Activated T-cell treated with anti-CD3 and anti-CD28 coated beads, Interleukin-2, amount 50 U/mL, for 24 hours (primary cell): ENCODE measurements at places on chromosomes 4 and X.

GRCh38 chr4:107793996-107794395, 30.7 kb upstream of the SGMS2 start:
- no peak for DNase-seq

GRCh38 chrX:47230136-47230868, 2.5 kb upstream of the USP11 start:
- DNase-seq: peak; percentile 18

GRCh38 chr4:14897217-14897616, 105.1 kb upstream of the CPEB2 start:
- no peak for DNase-seq

GRCh38 chr4:151804821-151805220, 44.0 kb upstream of the GATB start:
- DNase-seq: no peak

GRCh38 chr4:105895583-105896460, 551 bp downstream of the NPNT start:
- DNase-seq: peak; percentile 31

DNA sequence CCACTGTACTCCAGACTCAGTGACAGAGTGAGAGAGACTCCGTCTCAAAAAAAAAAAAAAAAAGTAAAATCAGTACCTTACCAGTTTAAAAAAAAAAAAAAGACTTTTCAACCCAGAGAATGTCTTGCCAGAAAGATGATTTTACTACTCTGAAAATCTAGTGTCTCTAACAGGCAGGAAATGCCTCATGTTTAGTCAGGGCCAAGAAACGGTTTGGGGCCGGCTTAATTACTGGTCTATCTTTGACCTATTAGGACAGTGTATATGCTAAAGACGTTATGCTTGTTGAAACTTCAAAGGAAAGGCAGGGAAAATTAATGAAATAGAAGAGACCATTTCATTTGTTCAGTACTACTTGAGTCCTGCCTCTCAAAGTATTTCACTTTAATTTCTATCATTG, 9.9 kb downstream of the BEND4 start:
- DNase-seq: no peak

GRCh38 chr4:786074-786741, 39.7 kb downstream of the CPLX1 start:
- no peak for DNase-seq

- no peak for DNase-seq
Observed at GRCh38 chr4:144411119-144411518, 234.8 kb upstream of the HHIP start.

GRCh38 chr4:151912632-151913031, 151.8 kb upstream of the GATB start:
- DNase-seq: no peak

GRCh38 chrX:42804524-42804923, 26.6 kb upstream of the PPP1R2C start:
- no peak for DNase-seq

GRCh38 chr4:67103001-67103747, 442.1 kb downstream of the CENPC start:
- DNase-seq: no peak

DNA sequence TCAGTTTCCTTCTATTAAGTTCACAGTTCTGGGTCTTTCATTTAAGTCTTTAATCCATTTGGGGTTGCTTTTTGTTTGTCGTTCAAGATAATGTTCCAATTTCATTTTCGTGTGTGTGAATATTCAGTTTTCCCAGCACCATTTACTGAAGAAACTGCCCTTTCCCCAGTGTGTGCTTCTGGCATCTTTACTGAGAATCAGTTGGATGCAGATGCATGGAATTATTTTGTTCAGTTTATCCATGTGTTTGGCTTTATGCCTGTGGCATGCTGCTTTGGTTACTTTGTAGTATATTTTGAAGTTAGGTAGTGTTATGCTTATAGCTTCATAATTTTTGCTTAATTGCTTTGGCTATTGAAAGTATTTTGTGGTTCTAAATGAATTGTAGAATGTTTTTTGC, 163.8 kb upstream of the HDX start:
- no peak for DNase-seq

DNA sequence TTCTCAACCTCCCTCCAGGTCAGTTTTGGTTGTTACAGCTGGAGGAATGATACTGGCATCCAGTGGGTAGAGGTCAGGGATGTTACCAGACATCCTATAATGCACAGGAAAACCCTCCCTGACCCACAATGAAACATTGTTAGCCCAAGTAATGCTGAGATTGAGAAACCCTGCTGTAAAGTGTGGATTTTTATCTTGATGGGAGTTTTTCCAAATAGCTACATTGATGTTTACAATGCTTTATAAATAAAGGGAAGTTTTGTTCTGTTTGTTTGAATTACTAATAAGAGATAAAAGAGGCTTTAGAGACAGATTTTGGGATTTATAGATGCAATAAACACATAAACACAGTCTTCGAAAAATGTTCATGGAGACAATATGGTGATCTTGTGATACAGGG, 194.0 kb upstream of the NUDT6 start:
- no peak for DNase-seq

DNA sequence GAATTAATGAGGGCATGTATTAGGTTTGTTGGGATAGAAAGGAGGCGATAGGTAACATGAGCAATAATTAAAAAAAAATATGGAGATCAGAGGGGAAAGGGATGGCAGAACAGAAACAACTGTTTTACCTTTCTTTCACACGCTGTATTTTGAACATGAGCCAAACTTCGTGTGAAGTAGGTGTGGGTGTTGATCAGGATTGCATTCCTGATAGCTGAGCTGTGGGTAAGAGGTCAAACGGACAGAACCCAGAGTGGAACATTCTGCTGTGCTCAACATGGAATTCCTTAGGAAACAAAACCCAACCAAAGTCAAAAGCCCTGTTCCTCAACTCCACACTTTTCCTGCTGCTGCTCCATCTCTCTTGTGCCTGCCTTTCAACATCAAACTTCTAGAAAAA, 162.5 kb upstream of the CASK start:
- no peak for DNase-seq

GRCh38 chr4:11700751-11701226, 272.1 kb upstream of the HS3ST1 start:
- DNase-seq: no peak

DNA sequence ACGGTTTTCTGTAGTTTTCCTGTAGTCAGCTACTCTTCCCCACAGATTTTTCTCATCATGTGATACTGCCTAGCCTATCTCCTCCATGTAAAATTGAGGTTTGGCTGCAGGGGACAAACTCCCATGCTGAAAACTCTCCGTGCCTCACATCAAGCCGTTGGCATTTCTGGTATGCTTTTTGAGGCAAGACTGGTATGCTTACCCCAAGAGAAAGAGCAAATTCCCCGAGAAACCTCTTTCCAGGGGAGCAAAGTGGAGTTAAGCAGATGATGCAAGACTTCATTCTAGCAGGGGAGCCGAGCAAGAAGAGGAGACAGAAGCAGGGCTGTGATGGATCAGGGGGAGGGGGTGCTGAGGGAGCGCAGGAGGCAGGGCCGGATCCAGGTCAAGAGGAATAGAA, 4.8 kb downstream of the SOWAHD start:
- no peak for DNase-seq

DNA sequence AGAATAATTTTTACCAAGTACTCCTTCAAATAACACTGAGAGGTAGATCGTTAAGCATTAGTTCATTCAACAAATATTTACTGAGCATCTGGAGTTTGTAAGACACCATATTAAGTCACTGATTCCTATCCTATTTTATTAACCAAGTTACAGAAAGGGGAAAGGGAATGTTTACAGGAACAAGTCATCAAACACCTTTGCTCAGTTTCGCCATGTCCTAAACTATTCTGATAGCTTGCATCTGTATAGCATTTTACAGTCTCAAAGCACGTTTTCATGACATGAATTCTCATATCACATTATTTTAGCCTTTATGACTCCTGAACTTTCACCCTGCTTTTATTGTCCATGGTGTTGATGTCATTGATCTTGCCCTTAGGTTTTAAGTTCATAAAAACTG, 89.2 kb downstream of the AREG start:
- DNase-seq: no peak

DNA sequence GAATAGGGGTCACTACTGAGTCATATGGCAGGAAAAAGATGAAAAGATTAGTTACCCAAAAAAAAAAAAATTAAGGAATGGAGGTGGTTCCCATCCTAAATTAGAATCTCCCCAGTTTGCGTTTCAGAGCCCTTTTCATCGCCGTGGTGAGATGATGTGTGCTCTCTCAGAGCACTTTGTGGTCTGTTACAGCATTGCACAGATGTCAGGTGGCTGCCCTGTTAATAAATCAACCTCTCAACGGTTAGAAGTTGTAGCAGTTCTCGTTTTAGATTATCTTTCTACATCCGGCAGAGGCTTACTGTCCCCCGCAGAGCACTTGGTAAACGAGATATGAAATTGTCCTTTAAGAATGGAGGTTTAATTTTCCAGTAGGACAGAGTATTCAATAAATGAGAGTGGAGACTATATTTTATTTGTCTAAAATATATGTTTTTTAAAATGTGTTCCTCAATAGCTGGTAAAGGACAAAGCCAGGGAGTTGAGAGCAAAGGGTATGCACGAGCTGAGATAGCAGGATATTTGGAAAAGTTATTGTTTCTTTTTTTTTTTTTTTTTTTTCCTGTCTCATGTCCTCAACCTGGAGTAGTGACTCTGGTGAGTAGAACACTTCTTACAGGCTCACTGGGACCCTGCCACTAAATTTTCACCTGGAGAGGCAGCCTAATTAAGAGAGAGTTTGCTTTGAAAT, 26.9 kb downstream of the AFF1 start:
- DNase-seq: no peak

DNA sequence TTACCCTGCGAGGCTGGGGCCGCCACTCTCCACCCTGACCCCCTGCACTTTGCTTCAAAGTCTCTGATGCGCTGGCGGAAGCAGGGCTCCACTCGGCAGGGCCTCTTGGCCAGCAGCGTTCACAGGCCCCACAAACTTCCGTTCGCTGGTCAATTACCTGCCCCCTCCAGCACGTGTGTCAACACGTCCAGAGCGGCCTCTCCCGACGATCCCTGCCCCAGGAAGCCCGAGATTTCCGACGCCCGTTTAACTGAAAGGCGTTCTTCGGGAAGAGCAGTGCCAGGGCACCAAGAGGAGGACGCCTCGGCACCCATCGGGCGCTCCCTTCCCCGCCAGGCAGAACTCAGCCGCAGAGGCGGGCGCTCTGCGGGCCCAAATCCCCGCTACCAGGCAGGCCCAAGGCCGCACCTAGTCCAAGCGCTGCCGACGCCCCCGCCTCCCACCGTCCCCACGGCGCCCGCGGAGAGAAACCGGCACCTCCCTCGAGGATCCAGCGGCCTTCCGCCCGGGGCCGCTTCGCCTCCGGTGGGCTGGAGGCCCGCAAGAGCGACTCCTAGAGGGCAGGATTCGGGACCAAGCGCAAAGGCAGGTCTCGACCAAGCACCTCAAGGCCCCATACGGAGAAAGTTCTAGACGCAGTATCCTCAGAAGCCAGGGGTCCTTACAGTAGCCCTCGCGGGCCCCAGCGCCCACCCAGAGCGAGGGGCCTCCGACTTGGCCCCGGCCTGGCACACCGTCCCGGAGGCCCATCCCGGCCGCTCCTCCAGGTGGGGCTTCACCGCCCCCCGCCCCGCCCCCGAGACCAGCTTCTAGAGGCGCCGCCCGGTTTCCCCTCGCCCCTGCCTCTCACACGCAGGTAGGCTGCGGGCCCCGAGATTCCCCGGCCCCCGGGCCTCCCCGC, 586 bp downstream of the BCAP31 start:
- peak; percentile 57 for DNase-seq

DNA sequence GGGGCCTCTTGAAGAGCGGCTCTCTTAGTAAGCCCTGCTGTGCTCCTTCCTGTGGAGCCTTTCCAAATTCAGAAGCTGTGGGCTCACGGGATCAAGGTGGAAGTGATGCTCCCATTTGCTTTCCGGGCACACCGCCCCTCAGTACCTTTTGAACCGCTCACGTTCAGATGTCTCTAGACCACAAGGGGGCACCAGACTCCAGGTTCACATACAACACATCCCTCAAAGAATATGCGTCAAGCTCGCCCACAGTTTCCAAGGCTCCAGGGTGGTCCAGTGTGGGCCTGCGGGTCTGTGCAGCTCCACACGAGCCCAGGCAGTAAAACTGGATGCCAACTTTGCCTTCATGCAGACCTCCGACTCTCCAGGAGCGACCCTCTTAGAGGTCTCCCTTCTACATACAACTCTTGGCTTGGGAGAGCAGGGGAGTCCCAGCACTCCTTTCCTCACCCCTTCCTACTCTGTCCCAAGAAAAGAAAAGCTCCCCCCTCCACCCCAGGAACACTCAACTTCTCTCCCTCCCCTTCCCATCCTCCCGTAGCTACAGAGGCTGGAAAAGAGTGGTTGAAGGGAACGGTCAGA, 11.0 kb downstream of the SUPT20HL1 start:
- peak; percentile 67 for DNase-seq

DNA sequence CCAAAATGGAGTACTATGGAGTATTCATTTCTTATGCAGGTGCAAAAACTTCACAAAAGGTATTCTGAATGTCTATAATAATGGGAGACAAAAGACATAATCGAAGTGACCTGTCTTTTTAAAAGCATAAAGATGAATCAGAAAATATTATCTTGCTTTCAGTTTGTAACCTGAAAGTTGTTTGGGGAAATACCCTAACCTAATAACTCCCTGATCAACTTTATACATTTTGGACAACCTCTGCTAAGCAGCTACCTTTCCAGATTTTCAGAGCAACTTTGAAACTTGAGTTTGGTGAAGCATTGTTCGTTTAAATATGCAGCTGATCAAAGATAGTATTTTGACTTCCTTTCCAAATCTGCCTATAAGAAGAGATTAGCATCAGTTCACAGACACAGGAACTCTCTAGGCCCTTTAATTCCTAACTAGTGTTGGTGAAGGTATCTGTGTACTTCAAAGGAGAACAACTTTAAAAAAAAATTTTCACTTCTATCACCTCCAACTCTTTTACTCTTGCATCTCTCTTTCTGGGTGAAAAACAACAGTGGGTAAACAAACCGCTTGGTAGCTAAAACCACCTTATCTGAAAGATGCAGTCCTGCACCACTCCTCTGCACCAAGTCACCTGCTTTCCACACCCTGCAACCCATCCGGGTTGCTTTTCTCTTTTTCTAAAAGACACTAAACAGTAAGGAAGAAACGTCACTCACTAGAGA, 26.5 kb downstream of the CD40LG start:
- DNase-seq: no peak
